RPMI8226 (cell line): ENCODE measurements at places on chromosomes 16 and 17.

- DNase-seq = peak; percentile 36
Observed at GRCh38 chr17:55424893-55425540, 3.4 kb upstream of the MMD start.

DNA sequence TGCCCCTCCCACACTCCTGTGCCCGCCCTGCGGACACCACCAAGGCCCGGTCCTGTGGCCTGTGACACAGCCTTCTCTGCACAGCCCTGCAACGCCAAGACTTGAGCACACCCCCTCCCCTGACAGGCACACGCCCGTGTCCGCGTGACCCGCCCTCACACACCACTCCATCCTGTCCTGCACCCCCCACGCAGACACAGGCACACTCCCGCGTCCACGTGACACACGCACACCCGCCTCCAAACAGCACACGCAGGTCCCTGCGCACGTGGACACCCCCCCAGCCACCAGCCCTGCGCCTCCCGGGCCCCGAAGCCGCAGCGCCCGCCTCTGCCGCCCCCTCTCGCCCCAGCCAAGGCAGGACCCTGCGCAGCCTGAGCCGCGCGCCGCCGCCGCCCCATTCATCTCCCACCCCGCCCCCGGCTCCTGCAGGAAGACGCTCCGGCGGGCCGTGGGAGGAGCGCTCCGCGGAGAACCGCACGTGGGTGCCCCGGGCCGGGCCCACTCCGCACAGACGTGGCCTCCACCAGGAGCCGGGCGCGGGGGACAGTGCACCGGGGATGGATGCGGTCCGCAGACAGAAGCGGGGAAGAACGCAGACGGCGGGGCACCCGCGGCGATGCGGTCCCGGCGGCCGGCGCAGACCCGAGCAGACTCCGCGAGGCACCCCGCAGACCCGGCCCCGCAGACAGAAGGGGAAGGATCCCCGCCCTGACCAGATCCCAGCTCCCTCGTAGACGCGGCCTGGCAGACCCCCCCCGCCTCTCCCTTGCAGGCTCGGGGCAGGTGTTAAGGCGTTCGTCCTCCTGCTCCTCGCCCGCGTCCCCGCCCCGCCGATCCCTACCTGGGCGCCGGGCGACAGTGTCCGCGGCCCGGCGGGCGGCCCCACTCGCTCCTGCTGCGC, 506 bp downstream of the CAMKK1 start:
- peak; percentile 38 for DNase-seq

DNA sequence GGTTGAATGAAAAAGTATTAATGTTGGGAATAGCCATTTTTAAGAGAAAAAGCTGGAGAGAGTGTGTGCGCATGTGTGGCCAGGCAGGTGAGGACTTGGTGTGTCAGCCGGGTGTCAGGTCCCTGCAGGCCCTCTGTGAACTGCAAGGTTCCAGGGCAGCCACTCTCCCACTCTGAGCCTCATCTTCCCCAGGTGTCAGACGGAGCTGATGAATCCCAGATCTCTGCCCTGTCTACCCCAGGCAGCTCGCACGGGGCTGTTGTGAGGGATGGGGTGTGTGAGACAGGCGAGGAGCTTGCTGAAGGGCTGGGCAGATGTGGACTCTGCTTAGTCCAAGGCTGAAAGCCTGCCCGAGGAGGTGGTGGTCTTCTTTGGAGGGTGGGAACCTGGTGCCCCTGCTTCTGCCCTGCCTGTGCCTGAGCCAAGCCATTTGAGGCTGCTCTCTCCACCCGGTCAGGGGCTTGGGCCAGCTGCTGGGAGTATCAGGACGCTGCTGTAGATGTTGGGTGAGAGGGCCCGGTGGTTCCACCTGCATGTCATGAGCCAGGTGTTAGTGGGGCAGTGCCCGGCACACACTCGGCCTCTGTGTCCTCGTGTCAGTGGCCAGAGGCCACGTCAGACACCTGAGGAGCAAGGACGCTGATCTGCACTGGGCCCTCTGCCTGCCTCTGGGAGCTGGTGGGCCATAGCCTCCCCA, 122.4 kb downstream of the RAB11FIP4 start:
- no peak for DNase-seq

DNA sequence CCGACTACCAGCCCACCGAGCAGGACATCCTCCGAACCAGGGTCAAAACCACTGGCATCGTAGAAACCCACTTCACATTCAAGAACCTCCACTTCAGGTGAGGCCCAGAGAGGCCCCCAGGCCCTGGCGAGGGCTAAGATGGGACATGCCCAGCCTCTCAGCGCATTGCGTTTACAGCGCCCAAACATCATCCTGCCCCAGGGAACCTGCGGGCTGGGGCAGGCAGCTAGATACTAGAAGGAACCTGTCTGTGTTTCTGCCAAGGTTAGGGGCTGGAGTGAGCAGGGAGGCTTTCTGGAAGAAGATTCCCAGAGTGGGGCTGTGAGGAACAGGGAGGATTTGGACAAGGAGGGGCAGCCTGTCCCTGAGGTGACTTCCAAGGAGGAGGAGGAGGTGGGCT, 90.6 kb downstream of the AMFR start:
- no peak for DNase-seq

GRCh38 chr16:22670551-22671041, 143.4 kb upstream of the HS3ST2 start:
- DNase-seq = peak; percentile 48

- peak; percentile 12 for DNase-seq
Observed at GRCh38 chr17:13337864-13338371, 263.8 kb downstream of the HS3ST3A1 start.

DNA sequence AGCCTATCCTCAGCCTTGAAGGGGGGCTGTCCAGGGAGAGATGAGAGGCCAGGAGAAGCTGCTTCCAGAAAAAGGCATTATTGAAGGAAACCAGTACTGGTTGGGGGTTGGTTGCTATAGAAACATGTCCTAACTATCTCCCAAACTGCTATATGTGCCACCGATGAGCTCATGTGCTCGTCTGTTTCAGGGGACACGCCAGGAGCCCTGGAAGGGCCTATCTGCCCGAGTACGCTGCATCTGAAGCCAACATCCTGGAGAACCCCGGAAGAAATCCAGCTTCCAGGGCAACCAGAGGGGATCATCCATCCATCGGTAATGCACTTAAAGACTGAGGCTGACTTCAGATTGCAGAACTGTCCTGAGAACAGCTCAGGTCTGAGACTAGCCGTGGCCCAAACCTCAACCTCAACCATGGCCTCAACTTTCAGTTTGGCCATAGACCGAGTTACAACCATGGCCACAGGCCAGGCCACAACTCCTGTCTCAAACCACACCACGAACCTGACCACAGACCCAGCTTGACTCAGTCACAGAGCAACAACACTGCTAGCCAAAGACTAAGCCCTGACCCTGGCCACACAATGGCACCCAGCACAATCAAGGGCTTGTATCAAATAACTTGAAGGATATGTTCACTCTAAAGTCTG, 10.2 kb downstream of the PITPNM3 start:
- peak; percentile 40 for DNase-seq

GRCh38 chr17:151886-152859, 14.8 kb downstream of the SCGB1C2 start:
- no peak for DNase-seq

- no peak for DNase-seq
Observed at GRCh38 chr16:86610779-86611524, 32.6 kb downstream of the FOXL1 start.

- no peak for DNase-seq
Observed at GRCh38 chr16:89601906-89602272, 11.6 kb upstream of the DPEP1 start.

GRCh38 chr16:349211-349610, 3.3 kb downstream of the AXIN1 start:
- DNase-seq = no peak

GRCh38 chr17:63151941-63152523, 186.0 kb downstream of the TANC2 start:
- DNase-seq = no peak

- DNase-seq = no peak
Observed at GRCh38 chr17:863880-864279, 81.7 kb downstream of the MRM3 start.

GRCh38 chr16:87778830-87779579, 13.2 kb upstream of the KLHDC4 start:
- DNase-seq = peak; percentile 92

DNA sequence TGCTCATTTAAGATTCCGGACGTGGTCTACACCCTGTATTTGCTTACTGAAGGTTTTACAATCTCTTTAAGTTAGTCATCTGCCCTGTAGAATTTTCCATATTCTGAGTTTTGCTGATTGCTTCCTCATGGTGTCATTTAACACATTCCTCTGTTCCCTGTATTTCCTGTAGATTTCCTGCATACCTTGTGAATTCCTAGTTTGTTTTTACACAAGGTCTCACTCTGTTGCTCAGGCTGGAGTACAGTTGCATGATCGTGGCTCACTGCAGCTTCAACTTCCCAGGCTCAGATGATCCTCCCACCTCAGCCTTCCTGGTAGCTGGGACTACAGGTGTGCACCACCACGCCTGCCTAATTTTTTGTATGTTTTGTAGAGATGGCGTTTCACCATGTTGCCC, 66.8 kb downstream of the CMIP start:
- no peak for DNase-seq

DNA sequence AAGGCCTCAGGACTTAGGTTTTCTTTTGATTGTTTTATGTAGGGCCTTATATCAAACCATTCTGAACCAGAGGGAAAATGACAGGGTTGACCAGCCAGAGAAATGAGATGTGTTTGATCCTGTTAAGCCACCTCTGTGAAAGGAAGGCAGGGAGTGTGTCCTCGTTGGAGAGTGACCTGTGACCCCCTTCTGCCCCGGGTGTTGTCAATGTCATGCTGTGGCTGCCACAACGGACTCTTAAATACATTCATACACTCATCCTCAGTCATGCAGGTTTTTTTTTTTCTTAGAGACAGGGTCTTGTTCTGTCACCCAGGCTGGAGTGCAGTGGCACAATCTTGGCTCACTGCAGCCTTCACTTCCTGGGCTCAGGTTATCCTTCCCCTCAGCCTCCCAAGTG, 6.1 kb downstream of the MYCBPAP start:
- no peak for DNase-seq

DNA sequence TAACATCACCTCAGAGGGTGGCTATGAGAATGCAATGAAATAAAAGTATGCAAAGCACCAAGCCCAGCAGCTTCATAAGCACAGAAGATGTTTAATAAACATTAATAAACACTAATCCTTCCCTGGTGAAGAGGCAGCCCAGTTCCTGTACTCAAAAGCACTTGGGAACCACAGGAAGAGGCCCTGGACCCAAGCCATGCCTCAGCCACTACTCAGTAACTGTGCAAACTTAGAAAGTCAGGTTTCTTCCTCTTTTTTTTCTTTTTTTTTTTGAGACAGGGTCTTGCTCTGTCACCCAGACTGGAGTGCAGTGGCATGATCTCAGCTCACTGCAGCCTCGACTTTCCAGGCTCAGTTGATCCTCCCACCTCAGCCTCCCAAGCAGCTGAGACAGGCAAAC, 5.3 kb downstream of the ARHGAP17 start:
- peak; percentile 65 for DNase-seq

DNA sequence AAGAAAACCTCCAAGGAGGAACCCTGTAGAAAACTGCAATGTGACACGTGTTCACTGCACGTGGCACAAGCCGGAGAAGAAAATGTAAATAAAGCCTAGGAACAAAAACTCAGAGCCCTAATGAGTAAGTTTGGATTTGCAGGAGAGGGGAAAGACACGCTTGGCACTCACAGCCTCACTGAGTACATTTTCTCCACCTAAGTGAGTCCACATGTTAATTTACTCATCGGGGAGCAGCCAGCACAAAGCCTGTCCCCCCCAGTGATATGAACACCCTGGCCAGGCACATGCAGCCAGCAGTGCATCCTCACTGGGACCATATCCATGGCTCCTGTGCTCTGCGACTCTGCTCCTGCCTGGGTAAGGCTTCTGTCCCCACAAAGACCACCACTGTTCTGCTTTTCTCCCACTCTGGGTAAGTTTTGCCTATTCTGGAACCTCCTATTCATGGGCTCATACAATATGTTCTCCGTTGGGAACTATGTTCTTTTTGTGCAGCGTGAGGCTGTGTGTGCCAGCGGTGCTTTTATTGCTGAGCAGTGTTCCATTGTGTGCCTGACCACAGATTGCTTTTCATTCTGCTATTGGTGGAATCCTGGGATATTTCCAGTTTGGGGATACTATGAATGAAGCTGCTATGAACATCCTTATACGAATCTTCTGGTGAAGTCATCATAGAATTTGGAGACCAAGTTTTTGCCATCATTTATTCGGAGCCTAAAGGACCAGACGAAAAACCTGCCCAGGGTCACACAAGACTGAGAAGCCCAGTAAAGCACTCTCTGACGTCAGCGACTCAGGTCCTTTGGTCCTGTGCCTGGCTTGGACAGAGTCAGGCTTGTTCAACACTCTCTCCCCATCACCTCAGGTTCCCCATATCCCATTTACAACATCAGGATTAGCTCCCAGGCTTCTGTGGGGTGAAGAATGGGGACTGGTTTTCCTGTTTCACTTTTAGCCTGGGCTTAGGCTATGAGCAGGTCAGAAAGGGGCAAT, 53.3 kb downstream of the RNF112 start:
- no peak for DNase-seq

- no peak for DNase-seq
Observed at GRCh38 chr16:6837722-6838121, 494.9 kb upstream of the RBFOX1 start.

DNA sequence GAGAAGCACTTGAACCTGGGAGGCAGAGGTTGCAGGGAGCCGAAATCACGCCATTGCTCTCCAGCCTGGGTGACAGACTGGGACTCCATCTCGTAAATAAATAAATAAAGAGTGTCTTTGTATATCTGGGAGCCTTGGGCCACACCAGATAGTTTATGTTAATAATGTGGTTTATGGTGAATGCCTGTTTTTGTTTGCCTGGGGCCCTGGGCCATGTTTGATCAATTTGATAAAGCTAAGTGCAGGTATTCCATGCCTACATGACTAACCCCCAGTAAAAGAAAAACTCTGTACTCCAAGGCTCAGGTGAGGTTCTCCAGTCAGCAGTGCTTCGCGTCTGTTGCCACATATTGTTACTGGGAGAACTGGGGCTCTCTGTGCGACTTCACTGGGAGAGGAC, 15.1 kb downstream of the SCIMP start:
- no peak for DNase-seq

GRCh38 chr17:80854220-80854619, 137.4 kb upstream of the CHMP6 start:
- DNase-seq = no peak

DNA sequence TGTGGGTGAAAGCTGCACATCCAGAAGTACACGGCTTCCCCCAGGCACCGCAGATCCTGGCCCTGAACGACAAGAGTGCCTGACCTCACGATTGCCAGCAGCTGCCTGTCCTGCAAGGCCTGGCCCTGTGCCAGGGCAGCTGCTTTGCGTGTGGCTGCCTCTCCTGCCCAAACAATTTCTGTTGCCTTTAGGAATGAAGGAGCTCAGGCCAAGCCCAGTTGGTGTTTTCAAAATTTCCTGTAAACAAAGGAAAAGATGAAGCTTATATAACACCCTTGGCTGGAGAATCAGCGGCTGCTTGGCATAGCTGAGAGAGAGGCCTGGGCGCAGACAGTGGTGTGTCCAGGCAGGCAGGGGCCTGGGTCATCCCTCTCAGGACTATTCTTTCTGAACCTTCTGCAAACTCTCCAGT, 11.7 kb upstream of the SLC47A2 start:
- peak; percentile 90 for DNase-seq

- DNase-seq = peak; percentile 41
Observed at GRCh38 chr16:920717-921116, 50.1 kb downstream of the LMF1 start.
